AG08395 (cell line): ENCODE measurements at places on chromosomes 16 and 17.

DNA sequence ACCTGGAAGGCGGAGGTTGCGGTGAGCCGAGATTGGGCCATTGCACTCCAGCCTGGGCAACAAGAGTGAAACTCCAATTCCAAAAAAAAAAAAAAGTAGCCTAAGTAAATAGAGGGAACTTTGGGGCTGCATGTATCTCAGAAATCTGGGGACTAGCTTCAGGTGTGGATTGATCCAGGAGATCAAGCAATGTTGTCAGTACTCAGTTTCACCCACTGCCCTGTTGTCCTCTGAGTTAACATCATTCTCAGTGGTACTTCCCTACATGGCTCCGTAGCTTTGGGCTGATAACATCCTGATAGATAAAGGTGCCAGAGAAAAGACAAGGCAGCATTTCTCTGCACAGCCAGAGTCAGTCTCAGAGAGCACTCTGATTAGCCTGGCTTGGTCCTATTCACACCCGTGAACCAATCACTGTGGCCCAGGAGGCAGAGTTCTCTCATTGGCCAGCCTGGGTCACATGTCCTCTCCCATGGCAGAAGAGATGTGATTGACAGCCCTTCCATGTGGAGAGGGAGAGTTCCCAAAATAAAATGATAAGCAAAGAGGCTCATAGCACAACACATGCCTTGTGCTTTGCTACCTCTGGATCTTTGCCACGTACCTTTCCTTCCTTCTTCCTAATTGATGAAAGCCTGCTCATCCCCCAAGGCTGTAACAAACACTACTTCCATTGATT is 99.6 kb downstream of the ABCC1 start:
- DNase-seq, result no peak

- no peak for DNase-seq
Measured at GRCh38 chr16:27441276-27441675, 39.3 kb downstream of the IL21R start.

DNA sequence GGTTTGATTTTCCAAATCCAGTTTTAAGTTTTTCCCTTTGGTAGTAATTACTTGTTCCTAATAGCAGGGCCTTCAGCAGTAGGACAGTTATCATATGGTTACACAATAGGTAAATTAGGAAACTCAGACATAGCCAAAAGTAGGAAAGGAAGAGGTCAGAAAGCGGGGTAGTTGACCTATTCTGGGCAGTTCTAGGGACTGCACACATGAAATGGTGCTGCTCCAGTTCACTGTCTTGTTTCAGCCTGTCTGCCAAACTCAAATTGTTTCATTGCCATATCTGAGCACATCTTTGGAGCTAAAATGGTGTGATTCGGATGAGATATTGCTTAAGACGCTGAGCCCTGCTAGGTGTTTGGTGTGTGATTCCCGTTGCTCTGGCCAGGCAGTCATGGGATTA is 56.7 kb downstream of the TANGO6 start:
- DNase-seq, result no peak

GRCh38 chr17:872855-873254 is 90.7 kb downstream of the MRM3 start:
- no peak for DNase-seq

GRCh38 chr17:51841669-51842068 is 316.8 kb downstream of the CA10 start:
- DNase-seq, result no peak

GRCh38 chr16:22727285-22728166 is 86.4 kb upstream of the HS3ST2 start:
- DNase-seq, result no peak

DNA sequence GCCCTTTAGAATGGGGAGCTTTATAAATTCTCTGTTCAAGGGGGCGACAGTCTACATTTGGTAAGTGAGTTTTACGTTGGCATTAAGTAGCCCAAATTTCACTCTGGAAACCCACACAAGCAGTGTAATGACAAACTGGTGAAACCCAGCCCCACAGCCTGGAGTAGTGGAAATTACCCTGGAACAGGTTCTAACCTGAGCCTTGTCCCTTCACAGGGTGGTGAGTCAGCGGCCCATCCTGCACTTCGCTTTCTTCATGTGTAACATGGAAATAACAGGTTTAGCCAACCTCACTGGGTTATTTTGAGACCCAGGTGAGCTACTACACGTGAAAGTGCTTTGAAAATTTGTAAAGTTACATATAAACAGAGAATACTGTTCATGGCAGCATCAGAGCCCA is 3.5 kb upstream of the TLCD3A start:
- DNase-seq, result no peak

DNA sequence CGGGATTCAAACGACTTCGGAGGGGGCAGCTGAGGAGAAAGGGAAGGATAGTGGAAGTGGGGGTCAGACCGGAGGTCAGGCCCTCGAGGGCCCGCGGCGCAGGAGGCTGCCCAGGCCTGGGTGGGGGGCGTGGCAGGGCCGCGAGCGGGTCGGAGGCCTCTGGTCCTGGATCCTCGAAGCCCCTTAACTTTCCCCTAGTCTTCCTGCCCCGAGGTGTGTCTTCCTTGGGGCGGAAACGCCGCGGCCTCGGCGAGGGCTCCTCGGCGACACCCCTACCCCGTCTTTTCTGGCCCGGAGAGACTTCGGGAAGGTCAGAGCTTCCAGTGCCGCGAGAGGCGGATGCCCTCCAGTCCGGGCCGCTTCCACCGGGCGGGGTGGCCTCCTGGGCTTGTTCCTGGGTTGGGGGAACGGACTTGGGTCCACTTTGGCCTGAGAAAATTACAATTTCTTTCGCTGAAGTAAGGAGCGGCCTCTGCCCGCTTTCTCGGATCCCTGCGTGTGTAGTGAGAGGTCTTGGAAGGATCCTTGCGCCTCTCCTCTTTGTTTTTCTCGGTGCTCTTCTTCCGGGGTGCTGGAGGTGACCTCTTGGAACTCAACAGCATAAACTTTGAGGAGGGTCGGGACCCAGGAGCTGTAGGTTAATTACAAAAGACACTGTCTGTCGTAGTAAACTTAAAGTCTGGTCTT is 491 bp downstream of the IST1 start:
- peak; percentile 28 for DNase-seq

GRCh38 chr16:57013902-57014301 is 24.5 kb downstream of the NLRC5 start:
- DNase-seq, result no peak

DNA sequence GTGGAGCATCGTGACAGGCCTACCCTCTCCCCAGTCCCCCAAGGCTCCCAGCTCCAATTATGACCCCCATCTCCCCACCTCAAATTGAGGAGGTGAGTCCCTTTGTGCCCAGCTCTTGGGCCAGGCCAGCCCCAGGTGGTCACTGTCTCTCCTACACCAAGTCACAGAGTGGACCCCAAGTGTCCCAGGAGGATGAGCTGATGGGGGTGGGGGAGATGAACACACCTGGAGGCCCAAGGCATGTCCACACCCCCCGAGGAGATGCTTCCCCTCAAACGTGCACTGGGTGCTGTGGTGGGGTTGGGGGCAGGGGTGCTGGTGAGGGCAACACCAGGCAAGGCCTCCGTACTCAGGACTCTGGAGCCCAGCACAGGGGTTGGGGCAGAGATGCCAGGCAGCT is 73.2 kb downstream of the RBFOX3 start:
- DNase-seq, result no peak

GRCh38 chr16:2985893-2986355 is 5.7 kb upstream of the PKMYT1 start:
- DNase-seq, result no peak

DNA sequence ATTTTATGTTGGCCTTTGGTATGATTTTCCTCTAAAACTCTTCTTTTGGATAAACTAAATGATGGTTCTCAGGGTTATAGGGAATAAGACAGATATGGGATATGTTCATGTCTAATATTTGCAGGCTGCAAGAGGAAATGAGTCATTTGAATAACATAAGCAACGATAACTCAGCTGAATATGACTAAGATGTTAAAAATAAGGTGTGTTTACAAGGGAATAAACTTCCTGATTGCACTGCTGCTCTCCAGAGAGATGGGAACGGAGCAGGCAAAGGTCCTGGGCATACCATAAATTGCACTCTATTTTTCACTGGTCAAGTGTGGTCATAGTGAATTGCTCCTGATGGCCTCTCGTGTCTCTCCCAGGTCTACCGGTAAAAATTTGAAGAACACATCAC is 666.2 kb downstream of the TOX3 start:
- peak; percentile 64 for DNase-seq

DNA sequence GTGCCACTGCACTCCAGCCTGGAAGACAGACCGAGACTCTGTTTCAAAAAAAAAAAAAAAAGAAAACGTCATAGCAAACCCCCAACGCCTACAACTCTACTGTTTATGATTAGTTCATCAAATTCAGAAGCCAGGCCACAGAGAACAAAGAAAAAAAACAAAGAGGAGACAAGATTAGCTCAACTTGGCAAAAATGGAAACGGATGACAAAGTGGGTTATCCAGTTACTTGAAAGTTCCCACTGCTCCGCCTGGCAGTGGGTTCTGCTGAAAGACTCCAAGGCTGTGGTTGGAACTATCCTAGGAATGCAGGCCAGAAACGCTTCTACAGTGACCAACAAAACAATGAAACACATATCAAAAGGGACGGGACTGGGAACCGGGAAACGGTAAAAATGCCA is 53.1 kb downstream of the MRM3 start:
- DNase-seq, result peak; percentile 91

DNA sequence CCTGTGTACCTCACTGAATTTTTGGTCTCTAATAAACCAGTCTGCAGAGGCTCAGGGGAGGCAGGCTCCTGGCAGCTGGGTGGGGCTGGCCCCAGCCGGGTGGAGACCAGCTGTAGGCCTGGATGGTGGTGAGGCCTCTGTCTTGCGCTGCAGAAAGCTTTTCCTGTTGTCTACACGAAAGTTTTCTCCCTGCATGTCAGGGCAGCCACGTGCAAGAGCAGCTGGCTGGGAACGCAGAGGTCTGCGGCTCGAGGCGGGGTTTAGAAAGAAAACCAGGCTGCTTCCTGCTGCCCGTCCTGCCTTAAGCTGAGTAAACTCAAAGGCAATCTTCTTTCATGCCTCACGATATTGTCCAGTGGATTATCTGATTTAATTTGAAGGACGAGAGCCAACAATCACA is 2.4 kb downstream of the SERPINF1 start:
- peak; percentile 75 for DNase-seq

GRCh38 chr17:31595666-31596381 is 204.3 kb downstream of the RAB11FIP4 start:
- no peak for DNase-seq

DNA sequence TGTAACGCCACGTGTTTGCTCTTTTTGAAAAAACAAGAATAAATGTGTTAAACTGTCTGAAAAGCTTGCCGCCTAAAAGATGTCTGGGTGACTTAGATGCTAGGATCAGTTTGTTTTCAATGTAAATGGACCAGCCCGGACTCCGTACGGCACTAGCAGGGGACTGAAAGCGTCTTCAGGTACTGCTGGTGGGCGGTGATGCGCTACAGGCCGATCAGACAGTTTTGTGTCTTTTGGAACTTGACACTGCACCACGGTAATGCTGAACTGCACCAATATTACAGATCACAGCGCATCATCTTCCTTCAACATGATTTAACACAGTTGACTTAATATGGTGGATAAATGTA is 727 bp upstream of the MBTPS1 start:
- no peak for DNase-seq

- DNase-seq, result no peak
Measured at GRCh38 chr17:54015734-54016133, 193.0 kb downstream of the KIF2B start.

- no peak for DNase-seq
Measured at GRCh38 chr16:83579436-83579835, 228.3 kb upstream of the HSBP1 start.

GRCh38 chr17:69508814-69509213 is 94.3 kb downstream of the MAP2K6 start:
- no peak for DNase-seq

DNA sequence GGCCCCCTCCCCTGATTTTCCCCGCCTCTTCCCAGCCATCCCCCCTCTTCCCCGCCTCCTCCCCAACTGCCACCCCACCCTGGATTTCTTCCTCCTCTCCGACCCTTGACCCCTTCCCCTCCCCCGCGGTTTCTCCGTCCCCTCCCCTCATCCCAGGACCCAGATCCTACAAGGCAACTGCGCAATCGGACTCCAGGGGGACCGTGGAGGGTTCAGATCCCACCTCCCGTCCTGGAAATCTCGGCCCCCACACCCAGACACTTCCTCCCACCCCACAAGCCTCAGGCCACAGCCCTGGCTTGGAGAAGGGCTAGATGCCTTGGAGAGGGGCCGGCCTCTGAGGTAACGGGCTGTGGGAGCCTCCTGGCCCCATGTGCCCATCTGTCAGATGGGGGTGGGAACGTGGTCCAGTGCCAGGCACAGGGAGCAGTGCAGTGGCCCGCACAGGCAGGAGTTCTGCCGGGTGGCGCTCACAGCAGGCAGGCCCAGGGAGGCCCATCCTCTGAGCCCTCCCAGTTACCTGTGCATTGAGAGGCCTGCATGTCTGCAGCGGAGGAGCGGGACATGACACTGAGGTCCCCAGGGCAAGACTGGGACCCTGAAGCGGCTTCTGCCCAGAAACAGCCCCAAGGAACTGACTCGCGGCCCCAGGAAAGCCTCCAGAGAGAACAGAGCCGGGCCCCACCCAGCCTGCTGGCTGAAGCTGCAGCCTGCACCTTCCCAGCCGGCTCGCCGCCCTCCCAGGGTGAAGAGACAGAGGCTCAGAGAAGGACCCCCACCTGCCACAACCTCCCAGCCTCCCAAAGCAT is 16.7 kb downstream of the ZNF423 start:
- DNase-seq, result no peak

GRCh38 chr17:39738568-39738901 is 797 bp downstream of the GRB7 start:
- DNase-seq, result no peak

GRCh38 chr17:63024716-63025115 is 58.7 kb downstream of the TANC2 start:
- DNase-seq, result peak; percentile 52

DNA sequence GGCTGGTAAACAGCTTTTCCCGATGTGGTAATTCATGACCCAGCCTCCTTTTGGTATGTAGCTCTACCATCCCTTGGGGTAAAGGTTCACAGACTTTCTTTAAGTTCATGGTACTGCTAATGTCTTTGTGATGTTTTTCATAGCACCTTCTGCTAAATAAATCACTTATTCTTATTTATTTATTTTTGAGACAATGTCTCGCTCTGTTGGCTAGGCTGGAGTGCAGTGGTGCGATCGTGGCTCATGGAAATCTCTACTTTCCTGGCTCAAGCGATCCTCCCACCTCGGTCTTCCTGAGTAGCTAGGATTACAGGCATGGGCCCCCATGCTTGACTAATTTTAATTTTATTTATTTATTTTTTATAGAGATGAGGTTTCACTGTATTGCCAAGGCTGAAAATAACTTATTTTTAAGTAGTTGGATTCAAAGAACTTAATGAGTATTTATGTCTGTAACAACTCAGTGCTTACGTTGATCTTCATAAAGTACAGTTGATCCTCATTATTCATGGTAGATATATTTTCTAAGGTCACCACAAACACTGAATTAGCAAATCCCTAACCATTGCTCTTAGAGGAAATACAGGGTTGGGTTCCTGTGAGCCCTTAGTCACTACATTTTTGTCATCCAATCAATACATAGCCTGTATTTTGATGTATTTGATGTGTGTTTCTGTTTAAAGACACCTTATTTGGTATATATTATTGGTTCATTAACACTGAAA is 97.1 kb downstream of the SHISA9 start:
- no peak for DNase-seq

GRCh38 chr17:83186226-83186625 is 106.8 kb downstream of the METRNL start:
- no peak for DNase-seq
